ENCODE measurements at places on chromosomes 1 and 21.

DNA sequence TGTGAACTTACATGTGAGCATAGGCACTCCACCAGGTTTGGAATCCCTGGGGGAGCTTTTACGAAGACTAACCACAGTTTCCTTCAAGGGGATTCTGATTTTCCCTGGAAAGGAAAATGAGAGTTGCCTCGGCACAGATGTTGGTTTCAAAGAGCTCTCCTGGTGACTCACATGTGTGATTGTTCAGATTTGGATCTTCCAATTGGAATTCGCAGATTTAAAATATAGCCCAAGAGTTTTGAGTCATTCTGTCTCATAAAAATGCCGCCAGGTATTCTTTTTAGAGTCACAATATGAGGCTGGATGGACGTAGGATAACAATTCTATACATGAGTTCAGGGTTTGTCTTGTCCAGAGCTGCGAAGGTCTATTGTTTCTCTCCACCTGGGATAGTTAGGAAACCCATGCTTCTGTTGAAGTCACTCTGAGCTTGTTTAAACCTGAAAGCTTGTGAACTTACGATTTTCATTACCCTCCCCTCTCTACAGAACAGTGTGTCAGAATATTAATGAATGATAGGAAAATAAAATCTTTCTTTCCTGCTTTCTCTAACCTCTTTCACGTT, 64.9 kb downstream of the TGFB2 start:
- no peak for DNase-seq

DNA sequence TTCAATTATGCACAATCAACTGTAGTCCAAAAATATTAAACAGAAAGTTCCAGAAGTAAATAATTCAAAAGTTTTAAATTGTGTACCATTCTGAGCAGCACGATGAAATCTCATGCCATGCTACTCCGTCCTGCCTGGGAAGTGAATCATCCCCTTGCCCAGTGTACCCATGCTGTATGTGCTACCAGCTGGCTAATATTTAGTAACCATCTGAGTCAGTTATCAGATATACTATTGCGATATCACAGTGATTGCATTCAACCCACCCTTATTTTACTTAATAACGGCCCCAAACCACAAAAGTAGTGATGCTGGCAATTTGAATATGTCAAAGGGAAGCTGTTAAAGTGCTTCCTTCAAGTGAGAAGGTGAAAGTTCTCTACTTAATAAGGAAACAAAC, 56.2 kb downstream of the EVI5 start:
- DNase-seq = no peak

DNA sequence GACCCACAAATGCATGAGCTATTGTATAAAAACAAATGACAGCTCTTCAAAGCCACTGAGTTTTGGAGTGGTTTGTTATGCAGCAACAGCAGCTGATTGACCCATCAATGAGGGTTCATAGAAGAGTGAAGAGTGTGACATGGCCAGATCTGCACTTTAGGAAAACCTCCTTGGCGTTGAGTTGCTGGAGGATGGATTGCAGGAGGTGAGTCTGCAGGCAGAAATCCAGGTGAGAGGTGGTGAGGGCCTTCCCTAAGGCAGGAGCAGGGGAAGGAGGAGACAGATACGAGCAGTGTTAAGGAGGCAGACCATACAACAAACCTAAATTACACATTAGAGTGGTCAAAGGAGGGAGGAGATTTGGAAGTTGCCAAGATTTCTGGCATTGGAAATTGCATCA, 169.3 kb upstream of the CSF3R start:
- no peak for DNase-seq

DNA sequence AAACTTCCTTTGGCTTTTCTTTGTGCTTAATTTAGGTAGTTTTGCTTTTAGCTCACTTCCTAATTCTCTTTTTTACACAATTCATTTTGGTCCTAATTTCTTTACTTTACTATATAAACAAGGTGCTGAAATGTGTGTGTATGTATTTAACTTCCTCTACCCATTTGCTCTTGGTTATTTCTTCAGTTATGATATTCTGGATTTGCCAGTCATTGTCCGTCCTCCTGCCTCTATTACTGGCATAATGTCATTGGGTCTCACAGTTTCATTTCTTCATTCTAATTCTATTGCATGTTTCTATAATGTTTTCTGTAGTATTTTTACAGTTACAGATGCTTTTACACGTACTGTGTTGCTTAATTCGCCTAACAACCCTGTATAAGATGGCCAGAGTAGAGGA, 96.2 kb downstream of the ZMYM4 start:
- DNase-seq = no peak

DNA sequence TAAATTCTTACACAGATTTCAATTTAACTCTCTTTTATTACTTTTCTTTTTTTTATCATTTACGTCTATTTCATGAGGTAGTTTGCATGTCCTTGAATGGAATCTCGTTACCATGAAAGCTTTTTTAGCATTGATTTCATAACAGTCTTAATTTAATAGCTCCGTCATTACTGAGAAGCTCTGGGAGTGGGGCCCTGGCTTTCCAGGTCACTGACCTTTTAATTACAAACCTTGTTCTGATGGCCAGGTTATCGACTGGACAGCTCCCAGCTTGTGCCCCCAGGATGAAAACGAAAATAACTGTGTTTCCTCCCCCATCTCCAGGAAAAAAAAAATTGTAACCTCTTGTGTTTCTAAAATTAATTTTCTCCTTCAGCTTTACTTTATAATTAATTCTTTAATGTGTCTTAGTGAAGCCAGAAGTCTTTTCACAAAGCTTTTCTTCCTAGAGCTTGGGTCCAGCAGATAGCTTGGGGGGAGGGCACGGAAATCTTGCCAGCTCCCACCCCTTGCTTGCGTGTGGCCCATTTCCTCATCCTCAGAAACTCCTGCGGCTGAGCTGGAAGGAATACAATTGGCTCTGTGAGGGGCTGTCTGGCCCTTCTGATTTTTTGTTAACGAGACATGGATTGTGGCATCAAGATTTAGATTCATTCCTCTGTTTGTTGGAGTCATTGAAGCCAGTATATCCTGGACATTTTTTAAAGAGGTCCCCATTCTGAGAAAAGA, 65.7 kb downstream of the PEX14 start:
- DNase-seq = no peak

DNA sequence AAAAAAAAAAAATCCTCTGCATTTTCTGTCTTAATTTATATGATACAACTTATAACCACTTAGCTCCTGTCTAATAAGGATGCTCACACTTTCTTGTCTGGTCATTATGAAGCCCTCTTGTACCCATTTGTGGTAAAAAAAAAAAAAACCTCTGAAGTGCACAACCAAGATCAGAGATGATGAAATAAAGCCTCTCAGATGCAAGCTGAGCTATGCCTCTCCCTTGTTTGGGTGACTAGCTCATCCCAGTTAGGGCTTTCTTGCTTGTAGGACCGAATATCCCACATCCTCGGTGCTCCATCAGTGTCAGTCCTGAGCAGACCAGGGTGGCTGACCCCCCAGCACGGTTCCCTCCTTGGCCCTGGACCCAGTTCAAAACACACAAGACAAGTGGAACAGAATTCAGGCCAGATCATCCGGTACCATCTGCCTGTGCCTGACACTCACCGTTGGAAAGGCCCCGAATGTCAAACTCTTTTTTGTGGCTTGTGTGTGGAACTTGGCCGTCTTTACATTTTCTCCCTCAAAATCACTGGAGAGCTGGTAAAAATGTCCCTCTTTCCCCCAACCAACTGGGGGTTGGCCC, 6.3 kb upstream of the SELENON start:
- DNase-seq = no peak

DNA sequence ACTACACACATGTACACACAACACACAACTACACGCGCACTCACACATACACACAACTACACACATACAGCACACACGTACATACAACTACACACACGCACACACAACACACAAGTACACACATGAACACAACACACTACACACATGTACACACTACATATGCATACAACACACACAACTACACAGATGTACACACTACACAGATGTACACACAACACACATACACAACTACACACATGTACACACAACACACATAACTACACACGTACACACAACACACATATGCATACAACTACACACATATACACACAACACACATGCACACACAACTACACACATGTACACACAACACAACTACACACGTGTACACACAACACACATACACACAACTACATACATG, 318.6 kb downstream of the CAMTA1 start:
- DNase-seq = no peak

DNA sequence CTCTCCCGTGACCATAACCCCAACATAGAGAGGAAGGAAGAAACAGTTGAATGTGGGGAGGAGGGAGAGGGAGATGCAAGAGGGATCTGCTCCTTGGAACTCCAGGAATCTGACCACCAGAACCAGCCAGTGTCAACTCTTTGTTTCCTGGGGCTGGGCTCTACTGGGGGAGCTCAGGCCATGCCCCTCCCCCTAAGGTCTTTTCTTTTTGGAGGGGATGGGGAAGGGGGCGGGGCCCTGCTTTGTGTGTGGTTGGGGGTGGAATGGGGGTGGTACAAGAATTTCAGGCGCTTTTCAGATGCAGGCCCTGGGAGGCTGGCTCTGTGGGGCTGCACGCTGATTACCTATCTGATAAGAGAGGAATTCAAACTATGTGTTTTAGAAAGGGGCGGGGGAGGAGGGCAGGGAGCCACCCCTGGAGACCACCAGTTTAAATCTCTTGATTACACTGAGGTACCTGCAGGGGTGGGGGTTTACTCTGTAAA, 8.3 kb downstream of the LIN28A start:
- DNase-seq = no peak

DNA sequence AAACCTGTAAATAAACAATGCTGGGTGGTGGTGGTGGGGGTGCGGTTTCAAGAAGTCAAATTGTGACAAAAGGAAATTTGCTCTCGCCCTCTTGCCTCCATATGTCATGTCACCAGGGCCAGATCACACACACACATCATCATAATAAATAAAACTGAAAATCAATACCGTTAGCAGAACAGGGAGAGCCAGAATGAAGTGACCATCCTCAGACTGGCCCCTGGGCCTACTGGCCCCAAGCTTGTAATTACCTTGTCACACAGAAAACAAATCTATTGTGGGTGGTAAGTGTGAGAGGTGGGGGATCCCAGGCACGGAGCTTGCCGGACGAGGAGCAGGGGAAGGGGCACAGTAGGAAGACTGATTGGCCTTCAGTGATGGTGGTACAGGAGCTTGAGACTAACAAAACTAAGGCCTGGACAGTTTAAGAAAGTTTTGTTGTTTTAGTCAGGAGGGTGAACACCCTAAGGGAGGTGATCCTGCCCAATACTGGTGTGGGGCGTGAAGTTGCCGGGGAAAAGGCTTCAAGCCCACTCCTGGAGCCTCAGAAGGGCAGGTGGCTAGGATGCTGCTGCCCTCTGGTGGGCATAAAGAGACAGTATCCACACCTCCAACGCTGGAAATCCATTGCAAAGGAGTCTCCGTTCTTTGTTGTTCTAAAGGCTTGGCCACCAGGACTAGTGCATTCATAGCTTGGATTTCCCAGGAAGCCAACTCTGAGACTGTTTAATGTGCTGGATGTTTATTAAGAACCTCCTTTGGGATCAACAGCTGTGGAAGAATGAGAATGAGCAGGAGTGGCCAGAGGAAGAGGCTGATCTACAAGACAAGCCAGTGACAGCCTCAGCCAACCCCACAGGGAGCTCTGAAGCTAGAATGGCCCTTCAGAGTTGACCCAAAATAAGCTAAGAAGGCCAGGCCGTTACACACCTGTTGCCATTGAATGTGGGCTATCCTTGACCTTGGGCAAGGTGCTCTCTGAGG, 8.1 kb upstream of the C1orf216 start:
- peak; percentile 59 for DNase-seq

DNA sequence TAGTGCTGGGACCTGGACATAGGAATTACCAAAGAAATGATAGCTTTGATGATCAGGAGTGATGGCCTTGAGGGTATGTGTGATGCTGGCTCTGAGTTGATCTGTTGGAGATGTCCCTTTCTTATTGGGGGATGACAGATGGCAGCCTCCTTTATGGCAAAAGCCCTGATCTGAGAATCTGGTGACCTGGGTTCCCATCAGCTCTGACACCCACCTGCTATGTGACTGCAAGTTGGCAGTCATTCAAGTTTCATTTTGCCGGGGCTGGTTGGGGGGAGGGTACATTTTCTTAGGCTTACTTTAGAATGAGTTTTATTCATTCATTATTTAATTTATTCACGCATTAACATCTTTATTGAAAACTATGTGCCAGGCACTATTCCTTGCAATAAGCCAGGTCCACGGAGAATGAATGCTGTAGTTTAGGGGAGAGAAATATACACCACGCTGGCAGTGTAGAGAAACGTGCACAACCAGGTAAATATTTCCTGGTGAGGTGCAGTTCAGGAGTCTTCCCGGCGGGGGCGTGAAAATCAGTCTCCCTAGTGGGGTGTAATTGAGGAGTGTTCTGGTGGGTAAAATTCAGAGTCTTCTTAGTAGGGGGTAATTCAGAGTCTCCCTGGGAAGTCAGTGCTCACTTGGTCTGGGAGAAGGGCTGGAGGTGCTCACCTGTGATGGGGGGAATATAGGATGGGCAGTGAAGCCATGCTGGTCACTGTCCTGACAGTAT, 401.3 kb downstream of the CAMTA1 start:
- no peak for DNase-seq

DNA sequence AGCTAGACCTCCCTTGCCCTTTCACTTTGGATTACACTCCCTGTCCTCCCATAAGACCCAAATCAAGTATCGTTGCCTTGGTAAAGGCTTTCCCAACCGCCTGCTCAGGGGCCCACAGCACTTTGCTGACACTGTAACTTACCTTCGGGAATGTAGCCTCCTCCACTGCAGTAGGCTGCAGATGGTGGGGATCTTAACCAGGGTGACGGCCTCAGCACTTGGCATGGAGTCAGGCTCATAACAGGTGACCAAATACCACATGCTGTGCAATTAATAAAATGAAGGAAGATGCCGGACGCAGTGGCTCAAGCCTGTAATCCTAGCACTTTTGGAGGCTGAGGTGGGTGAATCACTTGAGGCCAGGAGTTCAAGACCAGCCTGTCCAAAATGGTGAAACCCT, 88.7 kb upstream of the IRF2BP2 start:
- DNase-seq = no peak

DNA sequence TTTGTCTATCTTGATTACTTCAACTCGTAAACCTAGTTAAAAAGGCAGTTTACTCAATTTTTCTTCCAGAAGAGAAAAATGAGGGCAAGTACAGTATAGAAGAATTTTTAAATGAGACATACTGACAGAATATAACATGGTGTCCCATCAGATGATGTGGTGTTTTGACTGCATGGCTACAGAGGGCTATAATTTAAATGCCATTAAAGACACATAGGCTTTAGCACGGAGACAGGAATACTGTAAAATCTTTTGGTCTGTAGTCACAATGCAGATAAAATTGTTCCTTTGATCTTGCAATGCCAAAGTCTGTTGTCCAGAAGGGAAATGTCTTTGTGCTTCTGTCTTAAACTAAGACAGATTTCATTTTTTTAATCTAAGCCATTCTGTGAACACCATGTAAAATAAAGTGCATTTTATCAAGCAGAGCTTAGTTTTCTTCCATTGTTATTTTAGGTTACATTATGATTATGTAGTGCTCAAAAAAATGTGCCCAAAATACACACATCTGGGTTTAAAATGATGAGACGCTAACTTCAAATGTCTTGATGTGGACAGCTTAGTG, 249.6 kb downstream of the PTPRC start:
- no peak for DNase-seq

DNA sequence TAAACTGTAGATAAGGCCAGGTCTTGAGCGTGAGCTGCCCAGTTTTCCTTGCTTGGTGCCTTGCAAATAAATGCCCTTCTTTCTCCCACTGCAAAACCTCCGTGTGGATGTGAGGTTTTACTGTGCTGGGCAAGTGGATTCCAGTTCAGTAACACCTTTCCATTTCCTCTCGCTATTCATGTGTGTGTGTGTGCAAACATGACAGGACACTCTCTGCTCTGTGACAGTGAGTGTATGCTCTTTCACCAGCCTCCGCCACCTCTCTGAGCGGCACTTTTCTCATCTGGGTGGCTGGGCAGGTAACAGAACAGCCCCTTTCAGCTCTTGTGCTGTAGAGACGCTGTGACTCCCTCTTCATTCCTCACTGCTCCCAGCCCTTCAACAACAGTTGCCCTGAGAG, 23.9 kb downstream of the CNIH3 start:
- DNase-seq = no peak

All from NCI-H526 treated with DMSO at 0.1 percent for 48 hours (cell line).